ENCODE measurements at places on chromosomes 1 and 21. TPM values are rescaled to one million over a fixed set of nuclear protein-coding genes. Genes with fewer than 3 reads are reported as not detected.

The OR2T29 gene
- not detected for total RNA-seq

The GREM2 gene
- 7.8 TPM for total RNA-seq

The CNIH3 gene
- total RNA-seq = 3.6 TPM

The SPRR2E gene
- not detected for total RNA-seq

The PRAMEF10 gene
- total RNA-seq = not detected

The KCNJ9 gene
- under 0.01 TPM for total RNA-seq

The MEGF6 gene
- total RNA-seq = 3.0 TPM

The LCE1A gene
- total RNA-seq = not detected

The SERINC2 gene
- 5.2 TPM for total RNA-seq

The MYBPH gene
- 0.14 TPM for total RNA-seq

The IQCC gene
- total RNA-seq = 1.0 TPM

The TDRD5 gene
- not detected for total RNA-seq

The FGR gene
- not detected for total RNA-seq

The C8A gene
- not detected for total RNA-seq

The KRTAP10-9 gene
- total RNA-seq = not detected

The IVL gene
- not detected for total RNA-seq

The AKR7A3 gene
- total RNA-seq = 0.37 TPM

The WDR3 gene
- 17.9 TPM for total RNA-seq

The EPS15 gene
- 52.5 TPM for total RNA-seq

The HSPB7 gene
- 3.8 TPM for total RNA-seq

The NEGR1 gene
- 22.2 TPM for total RNA-seq

The PLA2G4A gene
- 28.4 TPM for total RNA-seq

The ANP32E gene
- 14.9 TPM for total RNA-seq

The TNNT2 gene
- total RNA-seq = under 0.01 TPM

The EDARADD gene
- total RNA-seq = 0.09 TPM

The SLC35F3 gene
- total RNA-seq = 0.09 TPM

The S100B gene
- total RNA-seq = not detected

The MPL gene
- total RNA-seq = not detected

The KCNK1 gene
- 6.7 TPM for total RNA-seq

The DENND2C gene
- 1.4 TPM for total RNA-seq

The SH2D1B gene
- not detected for total RNA-seq

The LAD1 gene
- not detected for total RNA-seq

The AKT3 gene
- 23.5 TPM for total RNA-seq

The MAP3K7CL gene
- total RNA-seq = 3.7 TPM

The CHI3L1 gene
- total RNA-seq = 35.3 TPM

The GMEB1 gene
- total RNA-seq = 6.5 TPM

The SPATA1 gene
- total RNA-seq = 0.71 TPM

The SH3D21 gene
- 1.8 TPM for total RNA-seq

The FUCA1 gene
- total RNA-seq = 9.0 TPM

The GALNT2 gene
- total RNA-seq = 102 TPM

The TNFAIP8L2 gene
- total RNA-seq = not detected

The LCE2A gene
- total RNA-seq = not detected

The OR2M3 gene
- total RNA-seq = not detected

The PIK3CD gene
- 3.6 TPM for total RNA-seq

The SUSD4 gene
- total RNA-seq = 0.14 TPM

The PLA2G2F gene
- not detected for total RNA-seq

The ABCG1 gene
- total RNA-seq = 2.7 TPM

The SYPL2 gene
- total RNA-seq = 0.46 TPM

The SPRR4 gene
- total RNA-seq = not detected

Data from smooth muscle cell of bladder (primary cell).